ENCODE measurements at places on chromosomes 16 and 17.

DNA sequence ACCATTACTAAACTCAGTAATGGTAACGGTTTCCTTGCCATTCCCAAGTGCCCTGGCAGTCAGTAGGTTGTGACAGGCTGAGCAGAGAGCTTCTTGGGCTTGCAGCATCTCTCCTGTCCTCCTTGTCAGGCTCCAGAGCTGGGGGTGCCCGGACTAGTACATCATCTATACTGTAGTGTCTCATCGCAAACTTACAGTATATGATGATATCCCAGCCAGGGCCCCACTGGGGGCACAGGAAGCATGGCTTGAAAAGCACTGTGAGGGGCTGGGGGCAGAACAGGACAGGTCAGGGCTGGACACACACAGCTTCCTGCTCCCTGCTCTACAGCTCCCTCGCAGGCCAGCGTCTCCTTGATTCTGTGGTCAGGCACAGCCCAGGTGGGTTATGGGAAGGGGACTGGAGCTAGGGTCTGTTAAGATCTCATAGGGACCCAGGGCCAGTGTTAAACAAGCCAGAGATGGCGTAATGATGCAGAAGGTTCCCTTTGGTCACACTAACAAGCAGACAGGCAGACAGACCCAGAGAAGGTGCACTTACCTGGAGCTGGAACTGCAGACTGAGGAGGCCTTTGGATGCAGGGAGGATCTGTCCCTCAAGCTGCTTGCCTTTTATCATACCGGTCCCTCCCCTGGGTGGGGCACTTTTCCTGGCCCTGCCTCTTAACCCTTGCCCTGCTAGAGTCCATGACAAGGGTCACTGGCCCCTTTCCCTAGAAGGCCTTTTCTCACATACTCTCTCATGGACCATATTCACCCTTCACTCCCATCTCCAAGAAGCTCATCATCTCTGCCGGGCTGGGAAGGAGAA is 6.8 kb downstream of the ERAL1 start:
- no peak for DNase-seq

DNA sequence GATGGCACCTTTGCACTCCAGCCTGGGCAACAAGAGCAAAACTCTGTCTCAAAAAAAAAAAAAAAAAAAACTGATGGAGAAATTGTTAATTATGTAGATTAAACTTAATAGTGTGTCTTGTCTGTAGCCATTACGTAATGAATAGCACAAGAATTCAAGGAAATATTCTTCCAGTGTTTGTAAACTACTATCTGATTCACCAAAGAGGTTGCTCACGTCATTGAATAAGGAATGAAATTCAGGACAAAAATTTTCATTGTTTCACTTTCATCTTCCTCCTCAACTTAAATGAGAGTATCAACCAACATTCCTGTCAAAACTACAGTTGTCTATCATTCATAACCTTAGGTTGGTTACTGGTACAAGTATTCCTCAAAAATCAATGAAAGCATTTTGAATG is 30.7 kb upstream of the MYO18A start:
- no peak for DNase-seq

DNA sequence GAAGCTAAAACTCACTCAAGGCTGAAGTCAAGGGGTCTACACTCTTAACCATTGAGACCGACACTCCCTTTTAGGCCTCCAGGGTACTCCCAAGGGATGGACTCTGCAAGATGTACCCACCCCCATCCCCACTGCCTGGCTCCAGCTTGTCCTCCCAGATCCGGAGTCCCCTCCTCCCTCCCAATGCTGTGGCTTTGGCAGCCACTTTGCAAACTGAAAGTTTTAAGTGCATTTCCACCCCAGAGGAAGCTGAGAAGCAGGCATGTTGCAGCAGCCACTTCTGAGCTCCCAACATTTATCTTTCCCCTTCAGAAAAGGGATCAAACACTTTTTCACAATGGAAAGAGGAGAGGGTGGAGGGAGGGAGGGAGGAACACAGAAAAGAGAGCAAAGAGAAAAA is 115.2 kb downstream of the COPRS start:
- no peak for DNase-seq

GRCh38 chr17:73980517-73980916 is 223.0 kb upstream of the RPL38 start:
- no peak for DNase-seq

- no peak for DNase-seq
Measured at GRCh38 chr16:85329059-85329812, 217.0 kb upstream of the CIBAR2 start.

GRCh38 chr16:66629856-66630255 is 25.4 kb downstream of the CMTM3 start:
- DNase-seq = no peak

DNA sequence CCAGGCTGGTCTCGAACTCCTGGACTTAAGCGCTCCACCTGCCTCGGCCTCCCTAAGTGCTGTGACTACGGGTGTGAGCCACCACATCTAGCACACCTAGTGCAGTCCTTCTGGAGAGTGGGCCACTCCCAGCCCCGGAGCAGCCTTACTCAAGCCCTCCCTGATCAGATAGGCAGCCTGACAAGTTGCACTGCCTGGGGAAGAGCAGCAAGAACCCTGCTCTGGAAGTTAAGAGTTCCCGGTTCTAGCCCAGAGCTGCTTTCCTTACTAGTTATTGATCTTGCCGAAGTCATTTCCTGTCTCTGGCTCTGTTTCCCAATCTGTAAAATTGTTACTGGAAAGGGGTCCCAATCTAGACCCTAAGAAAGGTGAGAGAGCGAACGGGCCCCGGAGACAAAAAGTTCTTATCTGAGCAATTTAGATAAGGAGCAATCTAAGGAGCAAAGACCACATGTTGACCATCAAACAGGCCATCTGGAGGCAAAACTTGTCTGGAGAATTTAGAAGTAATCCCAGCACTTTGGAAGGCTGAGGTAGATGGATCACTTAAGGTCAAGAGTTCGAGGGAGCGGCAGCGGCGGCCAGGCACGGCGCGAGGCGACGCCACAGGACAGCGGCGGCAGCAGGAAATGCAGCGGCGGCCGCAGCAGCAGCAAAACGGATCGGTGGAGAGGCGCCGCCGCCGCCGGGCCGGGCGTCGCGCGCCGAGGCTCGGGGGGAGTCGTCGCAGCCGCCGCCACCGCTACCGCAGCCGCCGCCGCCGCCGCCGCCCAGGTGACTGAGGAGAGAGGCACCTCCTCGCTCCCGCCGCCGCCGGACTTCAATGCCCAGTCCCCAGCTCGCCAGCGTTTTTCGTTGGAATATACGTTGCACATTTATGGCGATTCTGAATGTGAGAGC is 4.3 kb upstream of the NAGLU start:
- peak; percentile 41 for DNase-seq

DNA sequence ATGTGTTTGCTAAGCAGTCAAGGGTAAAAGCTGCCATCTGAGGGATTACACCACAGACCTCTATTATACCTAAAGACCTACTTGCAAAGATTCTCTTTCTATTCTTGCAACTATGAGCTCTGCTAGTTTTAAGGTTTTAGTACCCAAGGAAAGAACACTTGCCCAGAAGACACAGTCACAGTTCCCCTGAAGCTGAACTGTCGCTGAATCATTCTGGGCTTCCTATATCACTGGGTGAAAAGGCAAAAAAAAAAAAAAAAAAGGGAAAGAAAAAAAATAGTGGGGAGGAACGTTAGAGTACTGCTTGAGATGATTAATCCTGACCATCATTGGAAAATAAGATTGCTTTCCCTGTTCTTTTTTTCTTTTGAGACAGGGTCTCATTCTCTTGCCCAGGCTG is 37.9 kb downstream of the LYRM1 start:
- no peak for DNase-seq

All from activated gamma-delta T cell treated with Interleukin-2 at 50 U/mL for 16 hours (primary cell).